Osteocyte (in vitro differentiated cells): ENCODE measurements at places on chromosomes 11 and 22.

- DNase-seq = peak; percentile 49
Measured at GRCh38 chr11:45624095-45624494, 41.3 kb downstream of the CHST1 start.

DNA sequence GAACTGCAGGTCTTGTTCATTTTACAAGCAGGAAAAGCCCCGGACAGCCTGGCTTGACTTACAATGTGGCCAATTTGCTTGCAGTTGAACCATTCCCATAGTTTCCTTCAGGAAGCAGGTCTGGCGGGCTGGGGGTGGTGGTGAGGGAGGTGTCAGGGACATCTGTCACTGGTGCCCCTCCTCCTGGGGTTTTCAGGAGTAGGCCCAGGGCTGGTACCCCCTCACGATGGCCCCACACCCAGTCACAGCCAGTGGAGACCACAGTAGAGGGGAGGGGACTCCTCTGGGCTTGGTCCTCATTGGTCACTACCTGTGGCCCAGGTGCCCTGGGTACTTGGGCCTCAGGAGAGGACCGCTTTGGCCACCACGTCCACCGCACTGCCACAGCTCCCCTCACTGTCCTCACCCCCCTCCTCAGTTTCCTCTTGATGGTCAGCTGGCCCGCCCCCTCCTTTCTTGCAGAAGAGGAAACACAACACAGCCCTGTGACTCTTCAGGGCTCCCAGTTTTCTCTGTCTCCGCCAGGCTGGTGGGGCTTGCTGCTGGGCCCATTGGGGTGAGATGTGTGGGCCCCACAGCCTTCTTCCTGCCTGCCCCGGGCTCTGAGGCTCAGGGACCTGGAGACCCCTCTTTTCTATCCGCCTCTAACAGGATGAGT, 39.8 kb upstream of the SHISAL1 start:
- no peak for DNase-seq

GRCh38 chr11:33214767-33215166, 42.4 kb upstream of the HIPK3 start:
- no peak for DNase-seq

DNA sequence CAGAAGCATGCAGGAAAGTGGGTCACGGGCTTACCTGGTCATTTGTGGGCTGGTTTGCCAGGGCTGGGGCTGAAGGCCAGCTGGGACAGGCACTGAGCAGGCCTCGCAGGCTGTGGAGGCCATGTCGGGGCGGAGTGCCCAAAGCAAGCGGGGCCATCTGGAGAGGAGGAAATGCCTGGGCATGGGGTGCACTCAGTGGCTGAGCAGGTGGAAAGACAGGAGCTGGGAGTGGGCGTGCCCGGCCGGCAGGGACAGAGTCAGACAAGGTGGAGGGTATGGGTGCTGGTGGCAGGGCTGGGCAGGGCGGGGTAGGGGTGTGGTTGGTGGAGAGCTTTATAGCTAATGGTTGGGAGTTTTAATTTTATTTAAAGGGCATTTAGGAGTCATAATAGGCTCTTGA, 27.4 kb downstream of the DAGLA start:
- DNase-seq = no peak
